ENCODE measurements at places on chromosomes 4 and X. TPM values are rescaled to one million over a fixed set of nuclear protein-coding genes. Genes with fewer than 3 reads are reported as not detected.

DNA sequence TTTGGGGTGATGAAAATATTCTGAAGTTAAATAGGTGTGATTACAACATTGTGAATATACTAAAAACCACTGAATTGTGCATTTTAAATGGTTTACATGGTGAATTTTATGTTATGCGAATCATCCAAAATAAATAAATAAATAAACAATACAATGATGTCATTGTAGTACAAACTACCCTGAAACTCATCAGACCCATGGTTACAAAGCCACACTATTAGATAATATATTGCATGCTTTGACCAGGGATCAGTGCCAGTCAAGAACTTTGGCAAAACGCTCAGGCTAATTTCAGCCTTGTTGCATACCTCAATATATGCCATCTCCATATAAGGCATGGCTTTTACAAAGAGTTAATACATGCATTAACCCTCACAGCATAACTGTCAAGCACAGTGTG, 45.5 kb upstream of the XIAP start:
- DNase-seq = no peak
- H3K4me3 ChIP-seq = no peak overlapping the region
- H3K36me3 ChIP-seq = no peaks in the 10 kb centered on the region
- H3K27ac ChIP-seq = no peak overlapping the region

DNA sequence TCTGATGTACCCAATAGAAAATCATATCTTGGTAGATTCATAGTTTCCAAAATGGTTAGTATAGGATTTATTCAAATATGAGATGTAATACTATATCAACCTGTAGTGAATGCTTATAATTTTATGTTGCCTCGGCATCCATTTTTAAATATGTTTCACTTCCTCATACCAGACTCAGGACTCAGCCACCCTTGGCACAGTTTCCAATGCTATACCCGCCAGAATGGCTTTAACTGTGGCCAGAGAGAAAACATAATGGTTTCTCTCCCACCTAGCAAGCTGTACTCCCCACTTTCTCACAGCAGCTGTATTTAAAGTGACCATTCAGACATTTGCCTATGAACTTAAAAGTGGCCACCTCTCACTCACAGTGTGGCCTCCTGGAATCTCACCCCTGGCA, 466.6 kb upstream of the PABPC4L start:
- no peak overlapping the region for H3K27ac ChIP-seq
- no peaks in the 10 kb centered on the region for H3K36me3 ChIP-seq
- no peaks in the 10 kb centered on the region for H3K27me3 ChIP-seq
- H3K4me1 ChIP-seq = no peaks in the 10 kb centered on the region

The SH3BGRL gene
- 149 TPM for total RNA-seq

- H3K4me1 ChIP-seq = no peaks in the 10 kb centered on the region
- H3K27me3 ChIP-seq = no peaks in the 10 kb centered on the region
- H3K36me3 ChIP-seq = no peaks in the 10 kb centered on the region
- no peak overlapping the region for H3K4me3 ChIP-seq
- no peak for DNase-seq
Measured at GRCh38 chrX:24846550-24847150, 152.9 kb downstream of the POLA1 start.

GRCh38 chr4:110553197-110553596, 69.7 kb downstream of the PITX2 start:
- H3K27ac ChIP-seq = no peak overlapping the region
- no peaks in the 10 kb centered on the region for H3K27me3 ChIP-seq
- no peaks in the 10 kb centered on the region for H3K4me1 ChIP-seq
- no peak overlapping the region for H3K4me3 ChIP-seq
- H3K36me3 ChIP-seq = no peaks in the 10 kb centered on the region

DNA sequence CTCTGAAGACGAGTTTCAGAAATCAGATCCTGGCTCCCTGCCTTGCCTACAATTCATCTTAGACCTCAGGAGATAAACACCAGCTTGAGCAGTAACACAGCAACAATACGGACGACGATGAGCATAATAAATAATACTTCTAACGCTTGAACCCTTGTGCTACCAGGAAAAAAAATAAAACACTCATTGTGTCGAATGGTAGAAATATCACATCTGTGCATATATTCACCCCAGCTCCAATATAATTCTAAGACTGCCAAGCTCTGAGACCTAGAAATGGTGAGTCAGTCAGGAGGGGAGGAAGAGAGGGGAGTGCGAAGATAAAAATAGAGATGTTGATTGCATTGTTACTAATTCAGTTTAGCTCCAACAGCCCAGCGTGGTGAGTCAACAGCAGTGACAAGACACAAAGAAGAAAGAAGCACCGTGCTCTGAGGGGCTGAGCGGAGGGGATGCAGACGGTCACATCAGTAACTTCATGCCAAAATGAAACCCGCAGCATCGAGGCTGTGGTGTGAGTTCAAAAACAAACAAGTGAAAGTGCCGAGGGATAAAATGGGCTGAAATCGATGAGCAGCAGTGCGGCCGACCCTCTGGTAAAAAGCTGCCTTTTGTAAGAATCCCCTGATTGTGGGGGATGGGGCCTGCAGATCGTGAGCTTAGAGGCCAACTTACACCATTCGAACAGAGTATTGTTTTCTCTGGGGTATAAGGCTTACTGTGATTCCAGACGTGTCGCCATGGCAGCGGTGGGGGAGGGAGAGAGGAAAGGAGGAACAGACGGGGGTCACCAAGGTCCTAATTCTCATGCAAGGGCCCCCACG, 150.4 kb downstream of the MGST2 start:
- H3K27me3 ChIP-seq = no peaks in the 10 kb centered on the region
- H3K4me3 ChIP-seq = no peak overlapping the region
- no peaks in the 10 kb centered on the region for H3K36me3 ChIP-seq

GRCh38 chr4:183343730-183344129, 21.5 kb upstream of the CLDN24 start:
- H3K4me3 ChIP-seq = no peak overlapping the region
- H3K36me3 ChIP-seq = no peaks in the 10 kb centered on the region
- H3K4me1 ChIP-seq = peaks cover 9% of the 10 kb centered on the region
- H3K27ac ChIP-seq = no peak overlapping the region
- no peaks in the 10 kb centered on the region for H3K27me3 ChIP-seq
- DNase-seq = peak; percentile 33

The SERTM2 gene
- total RNA-seq = not detected

The LINC00632 gene
- total RNA-seq = 18.3 TPM

The XAGE2 gene
- 9.1 TPM for total RNA-seq

The TLR1 gene
- 16.4 TPM for total RNA-seq

GRCh38 chrX:141201962-141202361, 25.0 kb upstream of the LDOC1 start:
- no peak overlapping the region for H3K4me3 ChIP-seq
- no peaks in the 10 kb centered on the region for H3K4me1 ChIP-seq
- H3K27me3 ChIP-seq = no peaks in the 10 kb centered on the region

The STOX2 gene
- 12.6 TPM for total RNA-seq

- no peak overlapping the region for H3K4me3 ChIP-seq
- no peaks in the 10 kb centered on the region for H3K36me3 ChIP-seq
- no peak for DNase-seq
- H3K27me3 ChIP-seq = no peaks in the 10 kb centered on the region
- no peak overlapping the region for H3K27ac ChIP-seq
- peaks cover 45% of the 10 kb centered on the region for H3K4me1 ChIP-seq
Measured at GRCh38 chr4:8185295-8185694, 13.8 kb upstream of the SH3TC1 start.

The MAGEA11 gene
- not detected for total RNA-seq

The TMSB15C gene
- 0.72 TPM for total RNA-seq

GRCh38 chr4:8050555-8051206, 107.9 kb downstream of the ABLIM2 start:
- H3K4me3 ChIP-seq = peak overlapping the region; percentile 2
- no peaks in the 10 kb centered on the region for H3K36me3 ChIP-seq
- DNase-seq = peak; percentile 69

The PPEF1 gene
- not detected for total RNA-seq

- peak overlapping the region; percentile 67 for H3K27ac ChIP-seq
- no peaks in the 10 kb centered on the region for H3K36me3 ChIP-seq
- peaks cover 10% of the 10 kb centered on the region for H3K4me1 ChIP-seq
- no peak overlapping the region for H3K4me3 ChIP-seq
- H3K27me3 ChIP-seq = no peaks in the 10 kb centered on the region
Measured at GRCh38 chr4:124060261-124060918, 652.1 kb downstream of the ANKRD50 start.

DNA sequence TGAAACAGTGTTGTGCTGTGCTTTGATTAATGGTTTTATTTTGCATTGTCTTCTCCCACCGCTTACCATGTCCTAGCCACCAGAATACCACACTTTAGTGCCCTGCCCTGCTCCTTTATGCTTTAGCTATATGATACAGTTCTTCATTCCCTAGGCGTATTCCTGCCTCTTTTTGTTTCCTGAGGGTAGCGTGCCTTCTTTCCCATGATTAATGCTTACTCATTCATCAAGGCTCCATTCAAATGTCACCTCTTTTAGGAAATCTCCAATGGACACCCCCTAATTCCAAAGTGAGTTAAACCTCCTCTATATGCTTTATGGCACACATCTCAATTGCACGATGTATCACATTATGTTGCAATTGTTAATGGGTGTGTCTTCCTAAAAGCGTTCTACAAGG, 46.3 kb downstream of the SPANXD start:
- H3K36me3 ChIP-seq = no peaks in the 10 kb centered on the region
- no peaks in the 10 kb centered on the region for H3K27me3 ChIP-seq
- no peak overlapping the region for H3K4me3 ChIP-seq

- H3K27ac ChIP-seq = no peak overlapping the region
- no peak for DNase-seq
- no peak overlapping the region for H3K4me3 ChIP-seq
- H3K27me3 ChIP-seq = no peaks in the 10 kb centered on the region
Measured at GRCh38 chr4:125938541-125938940, 623.8 kb downstream of the FAT4 start.

GRCh38 chr4:61462451-61463326, 262.6 kb downstream of the ADGRL3 start:
- no peak for DNase-seq
- H3K27me3 ChIP-seq = no peaks in the 10 kb centered on the region
- no peak overlapping the region for H3K27ac ChIP-seq

GRCh38 chr4:59127006-59127405, 2016.8 kb upstream of the IGFBP7 start:
- no peaks in the 10 kb centered on the region for H3K27me3 ChIP-seq
- no peak overlapping the region for H3K4me3 ChIP-seq
- no peak overlapping the region for H3K27ac ChIP-seq
- no peaks in the 10 kb centered on the region for H3K36me3 ChIP-seq
- no peak for DNase-seq

DNA sequence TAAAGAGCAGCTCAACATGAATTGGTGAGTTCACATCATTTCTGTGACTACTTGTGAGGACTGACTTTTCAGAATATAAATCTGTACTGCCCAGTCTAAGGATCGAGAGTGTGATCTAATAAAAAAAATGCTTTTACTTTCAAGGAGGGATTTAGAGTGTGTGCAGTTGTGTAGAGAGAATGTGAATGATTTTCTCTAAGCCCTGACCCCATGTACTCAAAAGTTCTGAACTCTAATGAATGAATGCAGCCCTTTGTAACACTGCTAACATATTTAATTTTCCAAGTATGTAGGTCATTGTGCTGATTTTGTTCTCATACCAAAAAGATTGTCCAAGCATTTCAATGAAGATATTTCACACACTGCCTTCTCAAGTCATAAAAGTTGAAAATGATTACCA, 92.5 kb upstream of the STOX2 start:
- no peaks in the 10 kb centered on the region for H3K36me3 ChIP-seq
- H3K27ac ChIP-seq = no peak overlapping the region
- DNase-seq = no peak
- no peaks in the 10 kb centered on the region for H3K4me1 ChIP-seq

DNA sequence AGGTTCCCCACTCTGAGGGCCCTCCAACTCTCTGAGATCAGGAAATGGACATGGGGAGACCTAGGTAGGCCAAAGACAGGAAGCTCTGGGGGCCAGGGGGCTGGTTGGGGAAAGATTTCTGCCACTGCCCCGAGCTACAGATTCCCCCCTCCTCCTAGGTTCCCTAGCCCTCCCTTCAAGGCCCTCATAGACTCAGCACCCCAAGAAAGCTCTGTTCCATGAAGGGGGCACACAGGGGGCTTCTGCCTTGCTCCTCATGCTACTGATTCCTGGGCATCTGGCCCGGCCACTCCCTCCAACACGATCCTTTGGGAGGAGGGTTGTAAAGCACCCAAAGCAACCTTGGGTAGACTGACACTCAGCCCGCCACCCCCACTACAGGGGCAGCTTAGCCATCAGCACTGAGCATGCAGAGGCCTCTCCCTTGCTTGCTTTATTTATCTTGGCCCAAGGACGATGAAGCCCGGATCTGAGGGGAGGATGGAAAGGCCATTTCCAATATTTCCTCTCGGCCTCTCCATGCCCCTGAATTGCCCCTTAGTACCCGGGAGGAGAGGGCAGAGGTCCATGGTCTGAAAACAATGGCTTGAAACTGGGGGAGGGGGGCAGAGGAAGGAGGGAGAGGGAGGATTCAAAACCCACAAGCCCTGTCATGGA, 146.7 kb downstream of the PJA1 start:
- no peak overlapping the region for H3K4me3 ChIP-seq
- no peaks in the 10 kb centered on the region for H3K36me3 ChIP-seq
- no peaks in the 10 kb centered on the region for H3K27me3 ChIP-seq
- no peaks in the 10 kb centered on the region for H3K4me1 ChIP-seq

- DNase-seq = no peak
- H3K27ac ChIP-seq = no peak overlapping the region
- H3K4me3 ChIP-seq = no peak overlapping the region
- H3K27me3 ChIP-seq = no peaks in the 10 kb centered on the region
- H3K36me3 ChIP-seq = no peaks in the 10 kb centered on the region
Measured at GRCh38 chrX:76454456-76454927, 27.0 kb downstream of the MAGEE1 start.

The PHEX gene
- 0.80 TPM for total RNA-seq

- H3K27me3 ChIP-seq = no peaks in the 10 kb centered on the region
- H3K4me1 ChIP-seq = no peaks in the 10 kb centered on the region
- no peak for DNase-seq
- no peak within 1 kb of the TSS for H3K27ac ChIP-seq
- no peaks in the 10 kb centered on the region for H3K36me3 ChIP-seq
Measured at GRCh38 chrX:54920610-54921426, at the start of gene TRO. Gene TRO, plus strand, starts transcription at chrX:54920824. Its CDS starts 1,423 bp downstream, at chrX:54922247.

GRCh38 chr4:73417973-73418372, 13.9 kb downstream of the ALB start:
- no peak overlapping the region for H3K27ac ChIP-seq
- no peaks in the 10 kb centered on the region for H3K27me3 ChIP-seq
- no peaks in the 10 kb centered on the region for H3K36me3 ChIP-seq
- no peak for DNase-seq
- no peak overlapping the region for H3K4me3 ChIP-seq

GRCh38 chr4:105273230-105273629, 126.6 kb downstream of the TET2 start:
- no peak for DNase-seq
- no peak overlapping the region for H3K4me3 ChIP-seq
- no peaks in the 10 kb centered on the region for H3K4me1 ChIP-seq
- H3K36me3 ChIP-seq = peaks cover 22% of the 10 kb centered on the region
- no peaks in the 10 kb centered on the region for H3K27me3 ChIP-seq

The BEX1 gene
- total RNA-seq = 2.1 TPM

DNA sequence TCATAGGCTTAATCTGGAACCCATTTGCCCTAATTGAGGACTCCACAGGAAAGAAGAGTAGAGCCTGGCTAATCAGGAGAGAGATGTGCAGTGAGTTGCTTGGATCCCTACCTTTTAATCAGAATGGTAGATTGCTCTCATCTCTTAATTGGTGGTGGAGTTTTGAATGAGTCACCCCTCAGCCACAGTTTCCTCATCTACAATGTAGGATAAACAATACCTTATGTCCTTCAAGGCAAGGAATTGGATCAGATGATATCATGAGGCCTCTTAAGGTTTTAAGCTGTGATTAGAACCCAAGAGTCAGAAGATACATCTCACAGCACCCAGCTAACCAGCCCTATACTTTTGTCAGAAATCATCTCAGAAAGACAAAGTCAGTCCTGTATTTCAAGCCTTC, 39.1 kb downstream of the PDGFRA start:
- H3K4me1 ChIP-seq = no peaks in the 10 kb centered on the region
- no peaks in the 10 kb centered on the region for H3K27me3 ChIP-seq
- no peak overlapping the region for H3K27ac ChIP-seq
- no peak for DNase-seq
- H3K36me3 ChIP-seq = no peaks in the 10 kb centered on the region

The MAGEA10 gene
- total RNA-seq = not detected
